ENCODE measurements at places on chromosomes 6 and 20. TPM values are rescaled to one million over a fixed set of nuclear protein-coding genes. Genes with fewer than 3 reads are reported as not detected.

Gene FKBP1C
- polyA plus RNA-seq: 4.6 TPM

Gene RHAG
- not detected for polyA plus RNA-seq

DNA sequence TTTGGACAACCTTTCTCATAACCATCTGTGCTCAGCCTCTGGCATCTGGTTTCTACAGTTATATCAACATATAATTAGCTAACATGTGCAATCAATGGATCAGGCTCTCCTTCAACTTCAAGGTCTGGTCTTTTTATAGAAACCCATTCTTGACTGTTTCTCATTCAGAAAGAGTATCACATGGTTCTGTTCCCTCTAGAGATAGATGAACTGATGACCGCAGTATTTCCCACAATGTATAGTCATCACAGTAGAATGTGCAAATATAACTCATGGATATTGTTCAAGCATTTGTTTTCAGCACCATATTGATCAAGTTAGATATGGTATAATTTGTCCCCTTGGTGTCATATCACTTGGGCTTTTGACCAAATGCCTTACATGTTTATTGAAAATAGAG, 656.2 kb downstream of the FRK start:
- no peak for DNase-seq

DNA sequence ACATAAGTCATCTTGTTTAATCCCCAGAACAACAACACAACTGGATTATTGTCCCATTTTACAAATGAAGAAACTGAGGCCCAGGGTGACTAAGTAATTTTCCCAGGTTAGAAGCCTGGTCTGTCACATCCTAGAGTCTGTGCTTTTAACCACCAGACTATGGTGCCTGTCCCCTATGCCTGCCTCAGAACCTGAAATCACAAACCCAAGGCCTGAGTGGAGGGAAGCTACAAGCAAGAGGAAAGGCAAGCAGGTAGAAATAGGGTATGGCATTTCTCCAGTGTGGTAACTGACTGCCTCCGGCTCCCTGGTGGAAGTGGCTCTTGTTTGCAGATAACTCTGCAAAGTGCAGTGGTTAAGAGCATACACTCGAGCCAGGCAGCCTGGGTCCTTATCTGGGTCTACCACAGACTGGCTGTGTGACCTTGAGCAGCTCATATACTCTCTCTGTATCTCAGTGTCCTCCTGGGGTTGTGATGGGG, 2.5 kb downstream of the TMEM63B start:
- no peak for DNase-seq
